ENCODE measurements at places on chromosomes 5 and 9.

DNA sequence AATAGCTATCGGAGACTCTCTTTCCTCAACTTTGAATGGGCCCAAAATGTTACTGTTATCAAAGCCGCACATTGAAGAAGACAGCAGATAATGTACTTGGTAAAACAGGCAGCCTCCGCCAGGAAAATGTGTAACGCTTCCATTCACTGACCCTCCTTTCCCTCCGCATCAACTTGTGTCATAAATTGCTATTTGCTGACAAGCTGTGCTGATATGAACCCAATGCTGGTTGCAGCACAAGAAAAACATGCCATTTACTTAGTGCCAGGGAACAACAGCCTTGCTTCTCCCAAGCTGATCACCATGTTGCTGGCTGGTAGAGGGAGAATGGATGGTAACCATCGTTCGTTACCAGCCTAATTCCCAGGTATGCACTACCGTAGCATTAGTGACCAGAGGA lies 162.6 kb upstream of the PPP1R2B start:
- DNase-seq = no peak

DNA sequence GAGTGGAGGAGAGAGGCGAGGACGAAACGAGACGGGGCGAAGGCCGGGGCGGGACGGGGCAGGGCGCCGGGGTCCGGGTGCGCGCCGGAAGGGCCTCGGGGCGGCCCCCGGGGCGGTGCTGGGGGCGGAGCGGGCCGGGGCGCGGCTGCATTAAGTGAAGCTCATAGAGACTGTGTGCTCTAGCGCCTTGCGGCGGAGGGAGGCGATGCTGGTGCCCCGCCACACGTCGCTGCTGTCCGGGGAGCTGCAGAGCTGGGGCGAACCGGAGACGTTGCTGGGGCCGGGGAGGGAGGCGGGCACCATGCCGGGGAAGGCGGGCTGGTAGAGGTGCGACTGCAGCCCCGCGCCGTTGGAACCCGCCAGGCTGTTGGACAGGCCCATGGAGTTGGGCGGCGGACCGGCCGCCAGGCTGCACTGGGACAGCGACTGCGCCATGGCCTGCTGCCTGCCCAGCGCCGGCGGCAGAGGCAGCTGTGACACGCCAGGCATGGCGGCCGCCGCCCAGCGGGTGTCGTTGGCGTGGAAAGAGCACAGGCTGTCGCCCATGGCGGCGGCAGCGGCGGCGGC lies 8.3 kb downstream of the OTP start:
- no peak for DNase-seq

GRCh38 chr9:77601476-77602099 lies 46.5 kb downstream of the GNA14 start:
- DNase-seq = no peak

- no peak for DNase-seq
Measured at GRCh38 chr5:157530226-157530972, 45.2 kb downstream of the ADAM19 start.

DNA sequence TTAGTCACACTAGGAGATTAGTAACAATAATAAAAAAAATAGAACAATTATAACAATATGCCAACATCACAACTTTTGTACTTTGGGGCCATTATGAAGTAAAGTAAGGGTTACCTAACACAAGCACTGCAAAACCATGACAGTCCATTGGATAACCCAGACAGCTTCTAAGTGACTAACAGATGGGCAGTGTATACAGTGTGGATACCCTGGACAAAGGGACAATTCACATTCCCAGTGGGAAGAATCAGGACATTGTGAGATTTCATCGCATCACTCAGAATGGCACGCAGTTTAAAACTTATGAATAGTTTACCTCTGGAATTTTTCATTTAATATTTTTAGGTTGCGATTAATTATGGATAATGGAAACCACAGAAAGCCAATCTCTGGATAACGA lies 45.6 kb upstream of the JADE2 start:
- DNase-seq = no peak

GRCh38 chr5:43044181-43044914 lies 4.2 kb upstream of the ANXA2R start:
- DNase-seq = no peak

- DNase-seq = peak; percentile 88
Measured at GRCh38 chr9:127493592-127494303, 42.4 kb downstream of the LRSAM1 start.

DNA sequence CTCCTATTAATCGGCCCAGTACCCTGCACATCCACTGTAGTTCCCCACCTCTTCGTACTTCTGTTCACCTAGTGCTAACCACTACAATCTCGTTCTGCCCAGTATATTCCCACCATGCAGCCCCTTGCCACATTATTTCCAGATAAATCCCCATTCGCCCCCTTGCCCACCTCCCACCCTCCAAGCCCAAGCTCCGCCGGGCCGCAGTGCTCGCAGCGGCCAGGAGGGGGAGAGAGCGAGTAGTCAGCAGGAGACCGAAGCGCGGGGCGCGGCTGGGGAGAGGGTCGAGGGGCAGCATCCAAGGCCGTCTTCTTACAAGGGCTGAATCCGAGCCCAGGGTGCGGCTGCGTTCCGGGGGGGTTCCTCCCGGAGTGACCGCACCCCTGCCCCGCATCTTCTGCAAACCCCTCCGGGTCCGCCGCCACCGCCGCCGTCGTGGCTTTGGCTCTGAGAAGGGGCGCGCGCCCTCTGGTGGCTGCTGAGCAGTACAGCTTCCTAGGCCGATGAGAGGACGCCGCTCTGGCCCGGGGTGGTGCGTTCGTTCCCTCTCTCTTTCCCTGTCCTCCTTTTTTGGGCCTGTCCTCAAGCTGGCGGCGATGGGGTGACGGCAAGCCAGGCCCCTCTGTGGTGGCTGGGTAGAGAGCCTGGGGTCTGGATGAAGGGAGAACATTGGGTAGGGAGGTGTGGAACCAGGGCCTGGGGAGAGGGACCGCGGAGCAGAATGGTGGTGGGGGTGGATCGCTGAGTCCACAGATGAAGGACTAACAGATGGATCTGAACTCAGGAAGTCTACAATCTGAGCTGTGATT lies 30.0 kb upstream of the PSD2 start:
- peak; percentile 83 for DNase-seq

DNA sequence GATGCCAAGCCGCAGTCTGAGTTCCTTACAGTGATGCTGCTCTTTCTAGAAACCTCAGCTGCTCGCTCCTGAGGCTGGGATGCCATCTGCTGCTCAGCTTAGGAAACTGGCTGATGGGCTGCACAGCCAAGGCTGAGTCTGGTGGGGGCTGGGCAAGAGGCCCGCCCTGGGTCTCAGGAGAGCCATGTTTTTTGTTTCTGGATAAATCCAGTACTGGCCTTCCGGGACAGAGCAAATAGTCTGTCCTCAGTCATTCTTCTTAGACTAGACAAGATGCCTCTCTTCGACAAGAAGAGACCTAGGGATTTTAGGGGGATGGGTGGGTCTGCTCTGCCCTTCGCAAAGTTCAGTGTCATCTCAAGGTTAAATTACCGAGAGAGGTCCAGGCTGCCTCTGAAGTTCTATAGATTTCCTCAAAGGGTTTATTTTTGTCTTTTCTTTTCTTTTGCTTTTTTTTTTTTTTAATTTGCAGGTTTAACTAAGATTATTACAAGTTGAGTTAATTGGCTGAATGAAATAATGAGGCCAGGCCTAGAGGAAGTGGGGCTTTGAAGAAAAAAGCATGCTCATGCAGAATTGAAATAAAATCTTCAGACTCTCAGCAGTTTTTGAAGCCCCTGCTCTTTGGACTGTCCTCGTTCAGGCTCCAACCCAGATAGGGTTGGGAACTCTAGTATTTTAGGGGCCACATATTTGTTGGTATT lies 30.6 kb upstream of the MATR3 start:
- peak; percentile 93 for DNase-seq

Measured in G401 (cell line).